ENCODE measurements at places on chromosomes 3 and 15.

- DNase-seq = no peak
Observed at GRCh38 chr3:123353227-123353849, 95.6 kb downstream of the ADCY5 start.

GRCh38 chr3:166123576-166123975, 286.4 kb upstream of the BCHE start:
- DNase-seq = no peak

- no peak for DNase-seq
Observed at GRCh38 chr3:120775411-120775810, 32.9 kb downstream of the GTF2E1 start.

- no peak for DNase-seq
Observed at GRCh38 chr15:41506796-41507341, 6.8 kb downstream of the LTK start.

- DNase-seq = no peak
Observed at GRCh38 chr3:72116226-72116625, 331.3 kb upstream of the PROK2 start.

GRCh38 chr3:81426826-81427577, 334.4 kb downstream of the GBE1 start:
- DNase-seq = no peak

DNA sequence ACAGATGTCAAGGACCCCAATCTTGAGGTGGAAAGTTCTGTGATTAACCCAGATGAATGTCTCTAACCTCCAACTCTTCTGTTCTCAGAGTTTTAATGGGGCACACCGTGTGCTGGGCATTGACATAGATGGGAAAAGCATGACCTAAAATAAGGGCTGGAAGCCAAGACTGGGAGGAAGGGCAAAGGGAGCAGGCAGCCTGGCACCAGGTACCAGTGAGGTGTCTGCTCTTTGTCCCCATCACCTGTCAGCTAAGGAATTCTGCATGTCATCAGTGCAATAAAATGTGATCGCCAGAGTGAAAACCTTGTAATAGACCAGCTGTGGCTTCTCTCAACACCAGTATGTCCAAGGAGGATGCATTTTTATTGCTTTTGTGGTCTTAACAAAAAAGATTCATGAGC, 143.5 kb upstream of the TPM1 start:
- DNase-seq = no peak

DNA sequence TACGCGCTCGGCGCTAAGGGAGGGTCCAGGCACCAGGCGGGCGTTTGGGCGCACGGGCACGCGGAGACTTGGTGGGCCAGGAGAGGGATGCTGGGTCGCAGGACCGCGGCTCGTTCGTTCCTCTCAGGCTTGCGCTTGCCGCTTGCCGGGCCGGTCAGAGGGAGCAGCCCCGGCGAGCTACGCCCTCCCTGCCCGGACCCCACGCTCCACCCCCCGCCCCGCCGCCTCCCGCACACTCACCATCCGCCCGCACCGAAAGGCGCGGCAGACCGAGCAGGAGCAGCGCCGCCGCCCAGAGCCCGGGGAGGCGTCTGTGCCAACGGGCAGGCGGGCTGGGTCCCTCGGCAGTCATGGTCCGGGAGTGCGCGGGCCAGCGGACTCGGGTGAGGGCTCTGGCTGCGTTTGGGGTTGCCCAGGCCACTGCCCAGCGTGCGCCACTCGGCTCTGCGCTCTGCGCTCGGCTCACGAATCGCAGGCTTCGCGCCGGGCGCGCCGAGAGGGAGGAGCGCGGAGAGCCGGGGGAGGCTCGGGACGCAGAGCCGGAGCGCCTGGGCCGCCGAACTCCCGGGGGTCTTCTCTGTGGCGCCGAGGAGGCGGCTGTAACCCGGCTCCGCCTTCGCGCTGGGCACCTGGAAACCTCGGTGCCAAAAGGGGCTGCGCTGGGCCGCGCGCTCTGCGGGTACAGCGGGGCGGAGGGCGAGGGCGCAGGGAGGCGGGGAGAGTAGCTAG, at the start of gene SUSD5:
SUSD5 (minus strand) TSS at position 365 of the 729 bp plus-strand sequence; CDS start at position 352, 13 bp downstream.
- DNase-seq = no peak

DNA sequence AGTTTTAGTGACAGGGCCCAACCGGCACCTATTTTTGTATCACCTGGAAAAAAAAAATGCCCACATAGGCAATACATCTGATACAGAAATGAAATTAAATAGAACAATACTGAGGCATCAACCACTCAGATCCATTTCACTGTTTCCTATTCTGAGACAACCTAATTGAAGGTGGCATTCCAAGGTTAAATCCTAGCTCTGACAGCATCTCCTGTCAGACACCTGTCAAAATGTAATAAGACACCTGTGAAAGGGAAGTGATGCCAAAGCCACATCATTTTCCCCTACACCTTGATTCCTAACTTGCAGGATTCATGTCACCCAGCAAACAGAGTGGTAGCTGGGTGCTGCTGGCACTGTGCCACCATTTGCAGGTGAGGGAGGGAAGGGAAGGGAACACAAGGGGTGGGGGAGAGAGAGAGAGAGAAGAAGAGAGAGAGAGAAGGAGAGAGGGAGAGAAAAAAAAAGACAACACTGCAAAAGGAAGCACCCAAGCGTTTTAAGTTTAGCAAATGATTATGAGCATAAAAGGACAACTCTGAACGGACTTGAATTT, 1044.6 kb upstream of the CFAP20DC start:
- DNase-seq = no peak

DNA sequence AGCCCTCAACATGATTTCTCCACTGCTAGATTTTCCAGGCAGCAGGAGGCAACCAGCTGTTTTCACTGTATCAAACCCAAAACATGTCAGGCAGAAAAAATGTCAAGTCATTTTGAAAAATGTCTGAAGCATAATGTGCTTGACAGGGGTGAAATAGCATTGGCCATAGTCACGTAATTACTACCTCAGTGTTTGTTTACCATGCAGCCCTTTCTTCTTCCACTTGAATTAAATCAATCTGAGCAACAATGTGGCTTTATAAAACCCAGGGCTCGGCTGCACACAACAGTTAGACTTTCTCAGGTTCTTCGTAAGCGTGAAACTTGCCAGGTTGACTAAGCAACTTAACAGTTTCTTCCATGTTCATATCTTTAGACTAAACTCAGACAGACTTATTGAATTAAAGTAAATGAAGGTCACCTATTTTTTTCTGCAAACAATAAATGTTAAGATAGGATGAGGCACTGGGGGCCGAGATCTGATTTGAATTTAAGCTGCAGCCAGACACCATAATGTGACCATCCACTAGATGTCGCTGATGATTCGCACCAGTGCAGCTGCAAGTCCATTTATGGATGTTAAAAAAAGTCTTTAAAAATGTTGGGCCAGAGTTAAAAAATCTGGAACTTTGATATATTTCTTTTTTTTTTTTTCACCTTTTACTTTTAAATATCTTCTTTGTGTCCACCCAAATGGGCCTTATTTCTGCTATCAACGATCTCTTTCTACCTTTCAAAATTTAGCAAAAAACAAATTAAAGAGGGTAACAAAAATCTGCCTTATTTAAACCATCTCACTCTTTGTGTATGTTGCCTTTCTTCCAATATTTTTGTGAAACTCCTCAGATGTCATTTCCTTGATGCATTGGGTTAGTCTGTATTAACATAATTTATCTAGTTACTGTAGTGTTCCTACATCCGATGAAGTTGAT, 305.9 kb downstream of the CACNA2D3 start:
- DNase-seq = peak; percentile 17

DNA sequence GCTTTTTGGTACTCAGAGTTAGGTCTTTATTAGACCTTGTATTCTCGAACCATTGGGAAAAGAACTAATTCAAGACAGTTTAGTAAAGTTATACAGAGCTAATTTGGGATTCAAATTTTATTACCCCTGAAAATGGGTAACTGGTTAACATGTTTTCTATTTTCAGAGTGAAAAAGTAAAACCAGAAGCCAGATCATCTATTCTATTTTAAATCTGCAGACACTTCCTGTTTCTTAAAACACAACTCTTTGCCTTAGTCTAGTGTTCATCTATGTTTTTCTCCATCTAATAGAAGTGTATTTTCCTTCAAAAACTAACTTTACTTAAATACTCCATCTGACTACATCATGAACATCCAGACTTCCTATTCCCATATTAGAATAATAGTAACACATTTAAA, 113.4 kb downstream of the CCNL1 start:
- no peak for DNase-seq

- DNase-seq = no peak
Observed at GRCh38 chr15:56250626-56251025, 6.9 kb upstream of the RFX7 start.

DNA sequence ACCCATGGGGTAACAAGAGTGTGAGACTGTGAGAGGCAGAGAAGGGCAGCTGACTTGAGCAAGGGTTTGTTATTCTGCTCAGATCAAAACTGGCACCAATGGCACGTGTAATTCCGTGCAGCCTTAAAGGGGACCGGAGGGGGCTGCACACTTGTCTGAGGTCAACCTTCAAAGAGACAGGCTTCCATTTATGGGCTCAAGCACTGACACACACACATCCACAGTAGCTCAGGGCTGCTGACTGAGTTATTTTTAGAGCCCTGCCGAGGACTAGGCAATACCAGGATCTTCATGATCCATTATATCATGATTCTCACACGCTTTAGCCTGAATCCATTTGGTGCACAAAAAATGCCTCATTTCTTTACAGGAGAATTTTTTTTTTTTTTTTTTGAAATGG, 20.6 kb upstream of the SPTBN5 start:
- no peak for DNase-seq

DNA sequence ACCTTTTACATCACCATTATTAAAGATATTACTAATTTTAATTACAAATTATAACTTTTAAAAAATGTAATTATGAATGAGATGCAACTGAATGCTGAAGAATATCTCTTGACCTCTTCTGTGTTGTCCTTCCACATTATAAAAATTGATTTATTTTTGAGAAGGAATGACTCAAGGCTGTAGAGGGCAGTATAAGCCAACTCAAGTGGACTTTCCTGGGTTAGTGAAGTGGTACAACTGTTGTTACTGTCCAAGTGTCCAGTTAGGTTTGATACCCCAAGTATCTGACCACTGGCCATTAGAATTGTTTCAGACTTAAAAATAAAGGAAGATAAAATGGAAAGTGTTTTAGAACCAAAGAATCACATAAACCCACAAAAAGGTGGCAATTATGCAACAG, 51.9 kb downstream of the BBX start:
- DNase-seq = no peak

All from thymus (tissue), 14 donors.